ENCODE measurements at places on chromosomes 4 and X.

- peak; percentile 59 for DNase-seq
These were observed 48.1 kb downstream of the SMC1A start for GRCh38 chrX:53374222-53374820.

GRCh38 chr4:159434871-159435241, 332.0 kb downstream of the RAPGEF2 start:
- no peak for DNase-seq

- no peak for DNase-seq
These were observed 48.6 kb downstream of the NPY5R start for GRCh38 chr4:163392328-163392727.

GRCh38 chr4:89724716-89725115, 112.2 kb downstream of the SNCA start:
- DNase-seq, result peak; percentile 70

- no peak for DNase-seq
These were observed 28.8 kb upstream of the PPP2R2C start for GRCh38 chr4:6501171-6501570.

DNA sequence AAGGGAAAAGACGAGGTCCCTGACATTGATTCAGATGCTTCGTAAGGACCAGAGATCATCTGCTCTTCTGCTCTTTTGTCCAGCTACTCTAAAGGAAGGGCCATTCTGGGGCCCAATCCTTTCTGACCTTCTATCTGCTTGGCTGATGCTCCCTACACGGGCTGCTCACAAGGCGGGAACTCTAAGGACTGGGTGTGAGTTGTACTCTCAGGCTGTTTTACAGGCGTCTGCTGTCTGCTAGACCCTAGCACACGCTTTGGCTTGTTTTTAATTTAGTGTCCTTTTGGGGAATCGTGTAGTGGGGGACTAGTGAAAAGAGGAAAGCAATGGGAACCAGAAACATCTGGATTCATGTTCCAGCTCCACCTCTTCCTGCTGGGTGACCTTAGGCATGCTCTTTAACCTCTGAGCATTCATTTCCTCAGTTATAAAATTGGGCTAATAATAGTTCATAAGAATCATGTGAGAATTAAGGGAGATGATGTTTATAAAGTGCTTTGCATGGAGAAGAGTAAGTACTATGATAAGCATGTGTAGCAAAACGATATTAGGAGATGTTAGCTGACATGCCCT, 53.1 kb downstream of the CASP3 start:
- DNase-seq, result no peak

DNA sequence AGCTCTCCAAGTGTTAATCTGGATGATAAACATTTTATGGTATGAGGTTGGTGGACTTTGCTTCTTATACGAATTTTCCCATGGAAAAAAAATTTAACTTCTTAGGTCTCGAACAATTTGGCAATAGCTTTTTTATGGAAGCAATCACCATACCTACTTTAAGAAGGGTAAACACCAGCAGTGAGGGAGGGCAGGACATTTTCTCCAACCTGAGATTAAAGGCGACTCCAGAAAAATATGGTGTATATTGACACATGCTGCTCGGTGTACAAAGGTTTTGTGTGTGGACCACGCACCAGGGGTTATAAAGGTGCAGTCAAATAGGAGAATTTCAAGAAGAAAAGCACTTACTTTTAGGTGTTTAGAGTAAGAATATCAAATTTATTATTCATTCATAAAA, 34.2 kb upstream of the SULT1E1 start:
- no peak for DNase-seq

- no peak for DNase-seq
These were observed 524.3 kb upstream of the GALNTL6 start for GRCh38 chr4:171288816-171289432.

DNA sequence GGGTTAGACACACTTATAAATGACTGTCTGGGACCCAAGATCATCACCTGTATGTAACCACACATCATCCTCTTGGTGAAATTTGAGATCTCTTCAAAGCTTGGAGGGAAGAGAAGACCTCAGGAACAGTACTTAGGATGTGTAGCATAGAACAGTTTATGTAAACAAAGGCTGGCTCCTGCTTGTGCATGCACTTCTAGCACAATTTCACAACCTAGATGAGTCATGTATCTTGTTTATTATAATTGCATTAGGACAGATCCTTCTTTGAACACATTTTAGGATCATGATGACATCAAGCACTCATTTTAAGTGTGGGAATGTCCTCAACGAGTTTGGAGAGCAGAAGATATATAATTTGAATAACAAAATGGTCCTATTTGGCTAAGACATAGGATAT, 26.3 kb upstream of the ZMAT1 start:
- peak; percentile 33 for DNase-seq

- no peak for DNase-seq
These were observed 287.0 kb upstream of the RASGEF1B start for GRCh38 chr4:81758574-81759264.

GRCh38 chr4:136355970-136356369, 1176.3 kb downstream of the PCDH18 start:
- no peak for DNase-seq

GRCh38 chrX:23656684-23657083, 10.6 kb upstream of the PRDX4 start:
- peak; percentile 17 for DNase-seq

DNA sequence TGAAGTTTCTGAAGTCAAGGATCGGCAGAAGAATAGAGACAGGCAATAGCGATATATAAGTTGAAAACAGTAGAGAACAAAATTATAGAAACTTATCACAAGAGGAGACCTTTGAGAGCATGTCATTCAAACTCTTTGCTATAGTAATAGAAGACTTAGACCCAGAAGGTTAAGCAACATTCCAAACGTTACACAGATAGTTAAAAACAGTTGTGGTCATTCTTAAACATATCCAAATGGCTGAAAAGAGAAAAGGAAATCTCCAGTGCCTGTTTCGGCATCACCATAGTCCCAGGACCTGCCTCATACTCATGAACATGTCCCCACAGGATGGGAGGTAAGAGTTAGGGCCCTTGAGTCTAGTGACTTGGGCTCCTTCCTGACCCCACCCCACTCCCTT, 258.1 kb upstream of the NOCT start:
- DNase-seq, result no peak

GRCh38 chr4:120994521-120994920, 72.0 kb upstream of the PRDM5 start:
- no peak for DNase-seq

DNA sequence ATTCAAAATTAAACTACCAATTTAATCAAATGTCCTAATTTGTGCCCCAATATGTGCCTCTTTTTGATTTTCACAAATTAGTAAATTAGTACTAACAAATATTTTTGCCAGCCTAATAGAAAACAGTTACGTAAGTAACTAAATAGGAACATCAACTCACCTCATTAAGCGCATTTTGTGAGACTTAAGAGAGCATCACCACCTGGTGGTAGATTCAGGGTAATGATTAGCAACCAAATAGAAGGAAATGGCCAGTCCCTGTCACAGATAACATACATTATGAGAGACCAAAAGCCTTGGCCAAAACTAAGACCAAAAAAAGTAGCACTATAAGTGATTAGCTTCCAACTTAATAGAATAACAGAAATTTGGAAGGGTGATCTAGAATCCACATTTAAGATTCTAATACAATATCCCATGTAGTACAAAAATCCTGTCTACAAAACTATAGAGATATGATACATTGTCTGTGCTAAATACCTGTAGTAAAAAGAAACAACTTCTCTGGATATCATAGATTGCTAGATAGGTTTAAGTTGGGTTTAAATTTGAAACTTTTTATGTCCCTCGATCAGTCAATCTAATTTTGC, 46.7 kb downstream of the C4orf46 start:
- DNase-seq, result peak; percentile 79

DNA sequence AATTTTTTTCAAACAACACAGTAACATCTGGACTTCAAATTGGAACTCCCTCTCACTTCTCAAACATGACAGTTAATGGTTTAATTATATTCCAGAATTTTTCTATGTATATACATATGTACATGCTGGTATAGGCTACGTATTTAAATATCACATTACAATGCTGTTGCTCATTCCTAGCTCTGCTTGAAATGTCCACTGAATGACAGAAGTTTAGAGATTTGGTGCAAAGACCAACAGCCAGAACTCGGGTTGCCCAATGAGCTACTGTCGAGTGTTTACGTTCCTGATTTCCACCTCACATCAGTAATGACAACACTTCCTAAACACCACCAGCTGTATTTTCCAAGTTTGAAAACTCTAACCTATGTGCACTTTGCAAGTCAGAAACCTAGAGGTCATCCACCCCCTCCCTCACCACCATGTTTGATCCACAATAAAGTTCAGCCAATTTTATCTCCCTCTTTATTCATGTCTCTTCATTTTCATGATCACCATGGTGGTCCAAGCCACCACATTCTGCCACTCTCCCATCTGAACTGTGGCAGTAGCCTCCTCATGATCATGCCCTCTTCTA, 49.3 kb upstream of the RPL34 start:
- DNase-seq, result no peak

DNA sequence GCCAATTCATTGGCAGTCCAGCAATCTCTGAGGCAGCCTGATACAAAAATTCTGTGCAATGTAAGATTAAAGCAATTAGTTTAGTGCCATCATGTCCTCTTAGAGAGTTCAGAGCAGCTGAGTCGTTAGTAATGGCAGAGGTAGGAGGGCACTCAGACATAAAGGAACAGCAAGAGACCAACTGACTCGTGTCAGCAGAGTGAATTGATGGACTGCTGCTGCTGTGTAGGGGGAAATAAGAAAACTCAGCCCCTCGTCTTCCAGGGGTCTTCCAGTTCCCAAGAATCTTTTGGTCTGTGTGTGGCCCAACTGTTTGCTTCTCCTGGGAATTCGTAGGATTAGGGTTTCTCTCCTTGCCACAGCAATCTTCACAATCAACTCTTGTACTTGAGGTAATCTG, 100.9 kb downstream of the TTC29 start:
- no peak for DNase-seq

DNA sequence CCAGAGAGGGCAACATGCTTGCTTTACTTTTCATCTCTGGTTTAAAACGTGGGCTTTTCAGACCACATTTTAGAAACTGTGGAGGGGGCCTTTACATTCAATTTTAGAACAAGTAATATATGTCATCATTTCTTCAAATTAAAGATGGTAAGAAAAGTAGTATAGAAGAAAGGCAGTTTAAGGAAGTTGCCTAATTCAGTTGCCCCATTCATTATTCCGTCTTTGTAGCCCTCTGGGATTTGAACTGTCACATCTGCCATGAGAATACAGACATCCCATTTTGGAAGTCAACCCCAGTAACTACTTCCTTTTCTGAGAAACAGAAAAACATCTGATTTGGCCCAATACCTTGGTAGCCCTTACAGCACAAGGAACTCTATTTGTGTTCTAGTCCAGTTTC, 61.2 kb downstream of the PASD1 start:
- DNase-seq, result no peak

DNA sequence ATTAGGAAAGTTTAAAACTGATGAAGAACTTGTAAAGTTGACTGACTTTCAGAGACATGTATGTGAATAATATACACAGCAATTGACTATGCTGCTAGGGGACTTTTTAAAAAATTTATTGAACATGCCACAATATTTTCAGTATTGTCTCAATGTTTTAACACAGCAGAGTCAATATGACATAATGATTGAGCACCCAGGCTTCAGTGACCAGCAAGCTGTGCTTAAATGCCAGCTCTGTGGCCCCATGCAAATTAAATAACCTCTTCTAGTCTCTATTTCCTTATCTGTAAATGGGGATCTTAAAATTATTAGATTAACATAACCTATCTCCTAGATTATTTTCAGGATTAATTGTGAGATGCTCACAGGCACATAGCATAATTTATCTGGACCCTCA, 56.8 kb upstream of the TXK start:
- DNase-seq, result no peak

DNA sequence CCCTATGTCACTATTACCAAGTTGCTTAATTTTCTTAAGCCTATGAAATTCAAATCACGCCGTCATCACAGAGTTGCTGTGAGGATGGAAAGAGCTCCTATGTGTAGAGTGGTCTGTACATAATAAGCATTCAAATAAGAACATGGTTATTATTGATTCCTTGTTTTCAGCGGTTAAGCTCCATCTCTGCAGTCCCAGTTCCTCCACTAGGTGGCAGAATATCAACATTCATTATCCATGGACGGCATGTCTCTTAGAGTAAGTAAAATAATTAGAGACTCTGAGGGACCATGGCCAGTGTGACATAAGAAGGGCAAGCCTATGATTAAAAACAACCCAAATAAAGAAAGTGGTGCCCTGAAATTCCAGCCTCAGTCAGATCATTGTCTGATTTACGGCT, 132.5 kb upstream of the NHS start:
- peak; percentile 61 for DNase-seq

DNA sequence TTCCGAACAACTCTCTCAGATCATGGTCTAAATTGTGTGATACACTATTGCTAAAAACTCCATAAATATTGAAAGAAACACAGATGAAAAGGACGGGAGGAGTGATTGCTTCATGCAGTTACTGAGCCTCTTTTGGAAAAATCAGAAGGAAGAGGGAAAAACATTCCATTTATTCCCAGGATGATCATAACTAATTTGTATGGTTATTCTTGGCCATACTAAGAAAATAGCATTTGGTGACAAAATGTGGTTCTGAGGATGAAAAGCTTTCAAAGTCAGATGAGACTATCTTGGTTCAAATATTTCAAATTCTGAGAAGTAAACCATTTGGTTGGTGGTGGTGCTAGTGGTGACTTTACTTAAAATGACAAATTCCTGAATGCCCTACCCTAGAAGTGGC, 305.4 kb upstream of the LDB2 start:
- DNase-seq, result no peak

DNA sequence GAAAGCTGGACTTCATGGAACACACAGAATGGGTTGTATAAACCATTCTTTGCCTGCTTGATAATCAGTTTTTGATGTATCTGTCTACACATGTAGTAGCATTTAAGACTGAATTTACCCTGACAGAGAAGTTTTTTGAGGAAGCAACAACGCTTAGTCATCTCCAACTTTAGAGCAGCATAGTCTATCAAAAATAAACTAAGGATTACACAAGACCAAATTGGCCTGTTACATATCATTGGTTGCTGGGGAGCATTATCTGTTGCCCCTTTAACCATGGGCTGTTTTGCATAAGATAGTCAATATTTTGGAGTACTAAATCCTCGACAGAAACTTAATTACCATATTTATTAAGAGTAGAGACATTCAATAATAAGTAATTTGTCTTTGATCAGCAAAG, 347.4 kb downstream of the FAM47B start:
- DNase-seq, result no peak

GRCh38 chrX:56107320-56107719, 124.8 kb upstream of the KLF8 start:
- no peak for DNase-seq

DNA sequence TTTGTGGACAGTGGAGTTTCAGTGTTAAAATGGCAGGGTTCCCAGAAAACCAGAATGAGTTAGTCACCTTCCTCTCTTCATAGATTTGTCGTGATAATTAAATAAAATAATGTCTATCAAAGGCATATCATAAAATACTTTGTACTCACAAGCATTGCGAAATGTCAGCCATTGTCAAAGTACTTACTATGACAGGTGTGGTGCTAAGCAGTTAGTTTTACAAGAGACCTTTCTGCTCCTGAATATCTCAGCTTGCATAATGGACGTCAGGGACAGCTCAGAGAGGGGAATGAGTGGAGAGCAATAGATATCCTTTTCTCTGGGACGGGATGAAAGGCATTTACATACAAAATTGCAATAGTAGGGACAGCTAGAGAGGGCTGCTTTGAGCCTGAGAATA, 560.9 kb downstream of the KCNIP4 start:
- DNase-seq, result no peak

- DNase-seq, result peak; percentile 5
These were observed at the start of gene BEX5 for GRCh38 chrX:102155806-102156179. Gene BEX5, minus strand, starts transcription at chrX:102155977. Its CDS starts 1,712 bp downstream, at chrX:102154265.

All from fibroblast of mammary gland (primary cell).